Hepatocyte (in vitro differentiated cells): ENCODE measurements at places on chromosomes 4 and X.
A peak's percentile ranks its signal among the peaks of the same experiment; 100 is the strongest.

GRCh38 chrX:135015523-135016245 is 6.7 kb downstream of the RTL8B start:
- no peak for DNase-seq

GRCh38 chr4:2177443-2178093 is 64.4 kb downstream of the HAUS3 start:
- DNase-seq, result no peak

- DNase-seq, result peak; percentile 26
These were observed 505.5 kb downstream of the ANKRD50 start for GRCh38 chr4:124206779-124207605.

DNA sequence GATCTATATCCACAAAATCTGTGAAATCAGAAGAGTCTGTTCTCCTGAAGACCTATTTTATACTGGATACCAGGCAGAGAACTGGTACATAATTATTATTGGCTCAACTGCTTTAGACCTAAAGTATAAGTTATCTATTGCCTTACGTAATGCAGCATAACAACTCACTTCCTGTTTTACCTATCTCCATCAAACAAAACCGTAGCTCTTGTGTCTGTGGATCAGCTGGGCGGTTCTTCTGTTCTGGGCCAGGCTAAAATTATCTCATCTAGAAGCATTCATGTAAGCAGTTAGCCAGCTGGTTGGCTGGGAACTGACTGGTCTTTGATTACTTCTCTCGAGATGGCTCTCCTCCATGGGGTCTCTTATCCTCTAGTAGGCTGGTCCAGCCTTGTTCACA is 57.8 kb downstream of the PPP1R2C start:
- DNase-seq, result no peak

DNA sequence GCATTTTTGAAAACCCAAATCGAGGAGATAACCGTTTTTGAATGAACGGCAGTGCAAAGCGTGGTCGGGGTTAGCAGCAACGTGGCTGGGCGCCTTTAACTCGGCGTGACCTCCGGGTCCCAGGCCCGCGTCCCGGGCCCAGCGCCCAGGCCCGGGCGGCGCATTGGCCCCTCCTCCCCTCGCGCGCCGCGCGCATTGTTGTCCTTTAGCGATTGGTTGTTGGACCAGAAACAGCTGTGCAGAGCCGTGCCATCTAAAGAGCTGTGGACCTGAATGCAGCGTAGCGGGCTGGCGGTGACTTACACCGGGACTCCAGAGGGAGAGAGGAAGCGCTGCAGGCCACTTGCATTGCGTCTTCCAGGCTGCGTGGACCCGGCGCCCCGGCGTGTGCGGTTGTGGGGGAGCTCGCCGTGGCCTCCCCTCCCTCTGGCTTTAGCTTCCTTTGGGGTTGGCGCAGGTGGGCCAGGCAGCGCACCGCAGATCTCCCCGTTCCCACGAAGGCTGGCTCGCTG is at the start of gene STOX2:
Gene STOX2, plus strand, starts transcription at position 227 of the 512 bp plus-strand sequence. CDS start 1,484 bp downstream, outside the sequence.
- peak; percentile 79 for DNase-seq

GRCh38 chr4:59689149-59689548 is 1511.0 kb upstream of the ADGRL3 start:
- no peak for DNase-seq

DNA sequence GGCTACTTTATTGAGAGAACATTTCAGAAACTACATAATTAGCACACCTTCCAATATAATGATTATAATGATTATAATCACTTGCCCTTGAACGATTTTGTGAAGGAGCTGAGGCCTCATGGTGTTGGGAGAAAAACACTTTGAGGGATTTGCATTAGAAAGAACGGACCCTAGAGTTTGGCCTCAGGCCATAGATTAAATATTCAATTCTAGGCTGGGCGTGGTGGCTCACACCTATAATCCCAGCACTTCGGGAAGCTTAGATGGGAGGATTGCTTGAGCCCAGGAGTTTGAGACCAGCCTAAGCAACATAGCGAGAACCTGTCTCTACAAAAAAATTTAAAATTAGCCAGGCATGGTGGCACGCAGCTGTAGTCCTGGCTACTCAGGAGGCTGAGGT is 12.9 kb upstream of the PRKG2 start:
- no peak for DNase-seq

GRCh38 chrX:70171624-70172023 is 5.7 kb upstream of the DGAT2L6 start:
- no peak for DNase-seq

DNA sequence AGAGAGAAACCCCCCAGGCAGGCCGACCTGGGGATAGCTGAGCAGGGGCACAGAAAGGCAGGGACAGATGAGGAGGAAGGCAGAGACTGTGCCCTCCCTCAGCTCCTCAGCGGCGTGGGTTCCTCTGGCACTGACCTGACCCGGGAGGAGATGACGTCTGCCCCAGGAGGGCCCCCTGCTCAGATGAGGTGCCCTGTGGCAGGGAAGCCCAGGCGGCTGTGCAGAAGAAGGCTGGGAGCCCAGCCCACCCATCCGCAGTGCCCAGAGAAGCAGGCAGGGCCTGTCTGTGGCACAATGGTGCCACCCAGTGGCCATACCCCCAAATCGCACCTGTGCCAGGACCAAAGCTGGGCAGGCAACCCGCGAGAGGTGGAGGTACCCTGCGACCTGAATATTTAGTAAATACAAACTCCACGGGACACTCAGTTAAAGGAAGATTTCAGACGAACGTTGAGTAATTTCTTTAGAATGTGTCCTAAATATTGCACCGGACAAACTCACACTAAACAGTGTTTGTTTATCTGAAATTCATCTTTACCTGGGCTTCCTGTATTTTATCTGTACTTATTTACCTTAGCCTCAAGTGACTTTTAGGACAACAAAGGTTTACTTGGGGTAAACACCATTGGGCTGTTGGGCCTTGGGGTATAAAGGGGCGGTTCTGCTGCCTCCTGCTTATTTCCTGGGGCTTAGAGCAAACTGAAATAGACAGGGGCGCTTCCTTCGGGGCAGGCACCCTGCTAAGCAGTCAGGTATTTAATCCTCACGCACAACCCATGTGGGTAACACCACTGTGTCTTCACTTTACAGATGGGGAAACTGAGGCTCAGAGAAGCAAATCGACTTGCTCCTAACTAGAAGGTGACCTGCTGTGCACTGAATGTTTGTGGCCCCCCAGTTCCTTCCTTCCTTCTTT is 46.5 kb upstream of the HMX1 start:
- peak; percentile 76 for DNase-seq

DNA sequence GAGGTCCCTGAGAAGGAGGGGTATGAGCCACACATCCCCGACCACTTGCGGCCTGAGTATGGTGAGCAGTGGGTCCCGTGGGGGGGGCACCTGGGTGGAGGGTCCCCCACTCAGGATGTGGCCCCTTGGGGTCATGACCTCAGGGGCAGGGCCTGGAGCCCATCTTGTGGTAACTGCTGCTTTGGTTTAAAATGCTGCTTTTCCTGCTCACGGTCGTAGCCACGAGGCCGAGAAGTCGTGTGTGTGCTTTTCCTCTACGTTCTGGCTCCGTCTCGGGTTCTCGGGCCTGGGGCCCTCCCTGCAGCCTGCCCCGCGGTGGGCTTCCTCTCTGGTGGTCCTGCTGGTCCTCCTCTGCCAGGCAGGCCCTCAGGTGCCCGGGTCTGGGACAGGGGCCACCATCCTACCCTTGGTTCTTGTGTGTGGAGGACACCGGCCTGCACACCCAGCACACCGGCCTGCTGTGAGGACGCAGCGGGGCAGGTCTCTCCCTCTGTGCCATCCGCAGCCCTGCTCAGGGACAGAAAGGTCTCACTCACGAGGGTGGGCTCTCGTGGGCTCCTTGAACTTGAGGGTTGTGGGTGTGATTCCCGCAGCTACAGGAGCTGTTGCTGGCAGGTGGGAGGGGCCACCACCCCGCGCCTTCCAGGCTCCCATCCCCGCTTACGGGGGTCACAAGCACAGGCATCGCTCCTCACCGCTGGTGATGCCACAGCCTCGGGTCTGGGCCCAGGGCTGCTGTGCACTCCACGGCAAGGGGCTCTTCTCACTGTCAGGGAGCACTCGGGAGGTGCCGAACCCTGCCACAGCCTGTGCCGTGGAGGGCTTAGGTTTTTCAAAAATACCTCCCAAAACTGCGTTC is 19.6 kb downstream of the UVSSA start:
- no peak for DNase-seq

GRCh38 chr4:134754301-134755019 is 552.9 kb upstream of the PABPC4L start:
- DNase-seq, result no peak

DNA sequence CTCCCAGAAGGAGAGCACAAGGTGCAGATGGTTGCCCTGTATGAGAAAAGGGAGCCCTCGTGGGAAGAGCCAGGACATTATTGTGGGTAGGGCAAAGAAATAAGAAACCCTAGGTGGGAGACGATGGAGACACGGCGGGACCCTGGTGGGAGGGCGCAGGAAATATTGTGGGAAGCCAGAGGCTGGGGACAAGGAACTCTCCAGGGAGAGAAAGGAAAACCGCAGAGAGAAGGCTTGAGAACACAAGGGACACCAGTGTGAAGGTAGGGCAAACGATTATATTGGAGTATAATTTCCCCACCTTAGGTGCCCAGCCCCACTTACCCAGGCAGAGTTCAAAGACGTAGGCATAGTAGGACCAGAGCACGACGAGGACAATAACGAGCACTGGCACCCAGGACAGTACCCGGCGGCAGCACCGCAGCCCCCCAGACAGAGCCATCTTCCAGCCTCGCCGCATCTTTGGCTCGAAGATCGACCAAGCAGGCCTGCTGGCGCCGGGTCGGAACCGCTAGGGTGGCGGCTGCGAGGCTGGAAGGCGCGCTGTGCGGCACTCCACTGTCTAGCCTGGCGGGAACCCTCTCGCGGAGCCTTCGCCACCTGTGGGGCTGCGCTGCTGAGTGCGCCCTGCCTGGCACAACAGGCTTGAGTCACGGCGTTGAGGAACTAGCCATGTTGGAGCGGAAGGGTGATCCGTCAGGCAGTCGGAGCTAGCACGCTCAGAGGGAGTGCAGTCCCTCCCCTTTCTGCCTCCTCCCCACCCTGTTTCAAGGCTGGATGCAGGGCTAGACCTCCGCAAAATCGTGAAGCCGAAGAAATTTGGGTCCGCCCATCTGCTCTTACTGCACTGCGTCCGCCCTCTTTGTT is at the start of gene ZDHHC15:
Gene ZDHHC15, minus strand, starts transcription at position 473 of the 867 bp plus-strand sequence. Its CDS starts 13 bp downstream, at position 460.
- DNase-seq, result peak; percentile 62
